ENCODE measurements at places on chromosomes 2 and 18.

- no peak for DNase-seq
Observed at GRCh38 chr2:102801858-102802699, 40.2 kb downstream of the TMEM182 start.

DNA sequence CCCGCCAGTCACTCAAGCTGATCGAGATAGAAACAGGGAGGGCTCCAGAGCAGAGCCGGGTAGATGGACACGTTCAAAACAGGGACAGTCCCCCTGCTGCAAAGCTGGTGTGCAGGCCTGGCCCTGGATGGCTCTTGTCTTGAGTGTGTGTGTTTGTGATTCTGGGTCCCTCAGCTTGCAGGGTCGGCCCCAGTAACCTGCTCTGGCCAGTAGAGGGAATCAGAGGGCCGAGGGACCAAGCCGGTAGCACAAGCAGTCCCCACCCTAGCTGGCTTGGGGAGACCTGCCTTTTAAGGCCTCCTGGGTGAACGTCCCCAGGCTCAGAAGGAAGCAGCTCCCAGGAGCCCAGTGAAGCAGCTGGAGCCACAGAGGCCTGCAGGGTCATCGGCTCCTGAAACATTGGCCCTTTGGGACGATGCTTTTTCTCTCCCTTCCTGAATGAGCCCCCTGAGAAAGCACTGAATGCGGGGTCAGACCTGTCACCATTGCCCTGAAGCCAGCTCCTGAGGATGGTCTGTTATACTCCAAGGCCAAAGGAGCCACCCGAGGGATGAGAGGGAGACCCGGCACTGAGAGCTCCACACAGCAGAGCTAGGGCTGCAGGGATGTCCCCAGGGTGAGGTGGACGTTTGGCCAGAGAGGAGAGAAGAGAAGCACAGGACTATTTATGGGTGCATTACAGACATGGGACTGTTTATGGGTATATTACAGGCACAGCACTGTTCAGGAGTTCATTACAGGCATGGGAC, 15.4 kb upstream of the MLPH start:
- DNase-seq: peak; percentile 50

DNA sequence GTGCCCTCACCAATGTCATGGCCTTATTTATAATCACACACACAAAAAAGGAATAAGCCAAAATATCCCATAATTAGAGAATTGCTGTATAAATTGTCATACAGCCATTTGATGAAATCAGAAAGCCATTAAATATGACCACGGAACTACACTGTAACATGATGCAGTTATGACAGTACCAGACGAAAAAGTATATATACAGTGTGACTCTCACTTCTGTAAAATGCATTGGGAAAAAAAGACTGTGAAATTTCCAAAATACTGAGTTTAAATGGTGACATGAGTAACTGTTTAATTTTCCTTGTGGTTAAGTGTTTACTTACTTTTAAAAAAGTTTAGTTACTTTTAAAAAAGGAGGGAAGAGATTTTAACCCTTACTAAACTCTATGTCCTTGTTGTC, 25.4 kb downstream of the UXS1 start:
- DNase-seq: no peak

DNA sequence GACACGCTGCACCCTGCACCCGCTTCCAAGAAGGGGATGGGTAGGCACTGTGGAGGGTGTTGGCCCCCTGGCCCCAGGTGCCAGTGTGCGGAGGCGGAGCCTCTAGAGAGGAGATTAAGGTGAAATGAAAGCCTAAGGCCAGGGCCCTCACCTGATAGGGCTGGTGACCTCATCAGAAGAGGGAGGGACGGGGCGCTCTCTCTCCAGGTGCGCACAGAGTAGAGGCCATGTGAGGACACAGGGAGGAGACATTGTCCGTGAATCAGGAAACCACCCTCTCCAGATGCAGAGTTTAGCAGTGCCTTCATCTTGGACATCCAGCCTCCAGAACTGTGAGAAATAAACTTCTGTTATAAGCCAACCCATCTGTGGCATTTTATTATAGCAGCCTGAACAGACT, 62.3 kb downstream of the PSMG2 start:
- no peak for DNase-seq

DNA sequence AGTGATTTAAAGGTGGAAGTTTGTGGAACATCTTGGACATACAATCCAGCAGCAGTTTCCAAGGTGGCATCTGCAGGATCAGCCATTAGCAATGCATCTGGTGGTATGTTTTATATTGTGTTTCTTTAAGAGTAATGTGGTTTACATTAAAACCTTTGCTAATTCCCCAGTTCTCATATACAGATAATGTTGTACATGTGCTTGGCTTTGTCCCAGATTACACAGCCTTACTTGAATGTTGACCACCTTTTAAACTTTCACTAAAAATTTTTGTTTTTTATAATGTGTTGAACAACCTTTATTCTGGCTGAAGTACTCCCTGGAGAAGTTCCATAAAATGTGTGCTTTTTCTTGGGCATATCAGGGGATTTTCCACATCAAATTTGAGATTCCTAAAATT, 57.5 kb downstream of the MIB1 start:
- no peak for DNase-seq

GRCh38 chr18:79411614-79412526, 16.1 kb downstream of the NFATC1 start:
- DNase-seq: no peak

- no peak for DNase-seq
Observed at GRCh38 chr2:76387294-76387693, 676.6 kb upstream of the GCFC2 start.

DNA sequence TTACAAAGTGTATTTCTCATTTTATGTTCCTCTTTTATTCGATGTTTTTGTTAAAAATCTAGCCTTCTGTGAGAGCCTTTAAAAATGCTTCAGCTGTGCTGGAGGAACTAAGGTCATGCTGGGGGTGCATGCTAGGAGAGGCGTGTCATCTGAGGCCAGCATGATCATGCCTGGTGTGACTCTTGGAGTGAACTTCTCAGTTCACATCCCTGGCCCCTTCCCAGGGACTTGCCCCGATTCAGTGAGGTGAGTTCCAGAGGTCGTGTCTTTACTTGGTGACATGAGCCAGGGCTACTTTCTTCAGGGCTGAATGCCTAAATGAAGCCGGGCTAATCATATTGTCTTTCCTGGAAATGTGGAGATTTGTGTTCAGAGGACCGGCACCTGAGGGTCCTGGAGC, 264.9 kb downstream of the MREG start:
- DNase-seq: no peak

GRCh38 chr2:126676221-126677175, 20.5 kb downstream of the GYPC start:
- no peak for DNase-seq

DNA sequence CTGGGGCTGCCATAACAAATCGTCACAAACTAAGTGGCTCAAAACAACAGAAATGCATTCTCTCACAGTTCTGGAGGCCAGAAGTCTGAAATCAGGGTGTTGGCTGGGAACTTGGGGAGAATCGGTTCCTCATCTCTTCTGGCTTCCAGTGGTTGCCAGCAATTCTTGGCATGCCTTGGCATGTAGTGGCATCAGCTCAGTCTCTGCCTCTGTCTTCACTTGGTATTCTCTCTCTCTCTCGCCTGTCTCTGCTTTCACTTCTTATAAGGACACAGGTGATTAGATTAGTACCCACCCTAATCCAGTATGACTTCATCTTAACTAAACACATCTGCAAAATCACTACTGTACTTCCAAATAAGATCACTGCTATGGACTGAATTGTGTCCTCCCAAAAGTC, 695.4 kb upstream of the ID2 start:
- no peak for DNase-seq

DNA sequence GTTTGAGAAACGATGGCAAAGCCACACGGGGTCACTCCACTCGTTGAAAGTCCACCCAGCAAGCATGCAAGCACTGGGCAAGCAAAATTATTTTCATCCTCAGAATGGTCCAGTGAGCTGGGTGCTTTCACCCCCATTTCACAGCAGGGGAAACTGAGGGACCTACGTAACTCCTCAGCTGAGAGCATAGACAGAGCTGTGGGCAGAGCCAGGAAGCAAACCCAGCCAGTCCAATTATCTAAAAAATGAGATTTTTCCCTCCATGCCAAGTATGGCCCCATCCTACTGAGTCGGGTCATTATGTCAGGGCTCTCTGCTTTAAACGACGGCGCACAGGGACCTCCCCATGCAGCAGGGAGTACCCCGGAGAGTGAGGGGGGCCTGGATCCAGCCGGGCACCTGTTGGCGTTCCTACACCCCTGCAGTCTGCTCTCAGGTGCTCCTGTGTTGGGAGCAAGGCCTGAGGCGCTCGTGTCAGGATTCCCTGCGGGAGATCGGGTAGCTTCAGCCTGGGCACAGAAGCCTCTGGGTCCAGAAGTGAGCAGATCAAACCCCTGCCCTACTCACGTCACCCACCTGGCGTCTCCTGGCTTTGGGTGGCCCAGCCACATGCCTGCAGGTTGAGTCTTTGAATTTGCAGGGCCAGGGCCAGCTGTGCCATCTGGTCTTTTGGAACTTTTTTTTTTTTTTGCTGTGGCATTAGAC, 17.3 kb downstream of the TWIST2 start:
- no peak for DNase-seq

GRCh38 chr2:229088517-229088913, 182.6 kb downstream of the PID1 start:
- no peak for DNase-seq

GRCh38 chr2:43129676-43130547, 96.5 kb downstream of the ZFP36L2 start:
- DNase-seq: no peak

DNA sequence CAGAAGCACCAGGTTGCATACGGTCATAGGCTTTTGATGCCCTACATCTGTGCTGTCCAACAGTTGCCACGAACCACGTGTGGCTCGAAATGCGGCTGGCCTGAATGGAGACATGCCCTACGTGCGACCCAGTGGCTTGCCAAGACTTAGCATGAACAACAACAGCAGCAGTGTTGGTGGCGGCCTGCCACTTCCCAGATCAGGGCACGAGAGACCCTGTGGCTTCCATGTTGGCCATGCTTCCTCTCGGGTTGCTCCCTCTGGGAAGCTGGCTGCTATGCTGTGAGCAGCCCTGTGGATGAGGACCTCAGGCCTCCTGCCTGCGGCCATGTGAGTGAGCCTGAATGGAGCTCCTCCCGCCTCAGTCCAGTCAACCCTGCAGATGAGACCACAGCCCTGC, 212.3 kb downstream of the HDAC4 start:
- DNase-seq: no peak

GRCh38 chr2:222424729-222425671, 657 bp downstream of the SGPP2 start:
- DNase-seq: no peak

DNA sequence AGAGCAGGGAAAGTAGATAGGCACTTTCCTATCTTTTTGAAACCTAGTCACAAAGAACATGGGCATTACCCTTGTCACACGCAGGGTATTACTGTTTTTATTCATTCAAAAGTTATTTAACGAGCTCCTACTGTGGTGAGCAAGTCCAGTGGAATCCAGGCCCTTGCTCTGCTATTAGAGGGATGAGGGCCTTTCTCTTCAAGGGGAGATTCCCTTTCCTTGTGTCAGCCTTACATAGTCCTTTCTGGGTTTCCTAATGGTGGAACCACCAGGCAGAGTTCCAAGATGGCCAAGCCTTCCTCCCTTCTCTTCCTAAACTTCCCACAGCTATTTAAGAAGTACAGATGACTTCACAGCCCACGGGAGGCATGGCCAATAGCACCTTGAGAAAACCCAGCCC, 64.6 kb downstream of the SPTBN1 start:
- DNase-seq: no peak

DNA sequence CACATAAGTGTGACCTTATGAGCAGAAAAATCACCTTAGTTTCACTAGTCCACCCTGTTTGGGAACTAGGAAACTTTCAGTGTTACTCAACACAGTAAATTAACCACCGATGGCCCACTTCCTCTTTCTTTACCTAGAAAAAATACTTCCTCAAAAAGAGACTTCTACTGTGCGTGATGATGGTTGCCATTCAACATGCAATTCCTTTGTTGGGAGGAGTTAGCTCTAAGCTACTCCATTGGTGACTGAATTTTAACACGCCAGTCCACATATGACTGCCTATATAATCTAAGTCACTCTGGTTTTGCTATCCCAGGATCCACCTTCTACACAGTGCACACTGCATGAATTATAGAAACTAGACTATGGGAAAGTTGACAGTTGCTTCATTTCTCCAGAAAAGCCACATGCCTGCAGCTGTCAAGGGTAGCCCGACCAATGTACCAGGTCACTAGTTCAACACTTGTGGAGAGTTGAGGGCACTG, 47.8 kb upstream of the REG3G start:
- DNase-seq: no peak

GRCh38 chr2:211247751-211248150, 691.4 kb downstream of the CPS1 start:
- no peak for DNase-seq

DNA sequence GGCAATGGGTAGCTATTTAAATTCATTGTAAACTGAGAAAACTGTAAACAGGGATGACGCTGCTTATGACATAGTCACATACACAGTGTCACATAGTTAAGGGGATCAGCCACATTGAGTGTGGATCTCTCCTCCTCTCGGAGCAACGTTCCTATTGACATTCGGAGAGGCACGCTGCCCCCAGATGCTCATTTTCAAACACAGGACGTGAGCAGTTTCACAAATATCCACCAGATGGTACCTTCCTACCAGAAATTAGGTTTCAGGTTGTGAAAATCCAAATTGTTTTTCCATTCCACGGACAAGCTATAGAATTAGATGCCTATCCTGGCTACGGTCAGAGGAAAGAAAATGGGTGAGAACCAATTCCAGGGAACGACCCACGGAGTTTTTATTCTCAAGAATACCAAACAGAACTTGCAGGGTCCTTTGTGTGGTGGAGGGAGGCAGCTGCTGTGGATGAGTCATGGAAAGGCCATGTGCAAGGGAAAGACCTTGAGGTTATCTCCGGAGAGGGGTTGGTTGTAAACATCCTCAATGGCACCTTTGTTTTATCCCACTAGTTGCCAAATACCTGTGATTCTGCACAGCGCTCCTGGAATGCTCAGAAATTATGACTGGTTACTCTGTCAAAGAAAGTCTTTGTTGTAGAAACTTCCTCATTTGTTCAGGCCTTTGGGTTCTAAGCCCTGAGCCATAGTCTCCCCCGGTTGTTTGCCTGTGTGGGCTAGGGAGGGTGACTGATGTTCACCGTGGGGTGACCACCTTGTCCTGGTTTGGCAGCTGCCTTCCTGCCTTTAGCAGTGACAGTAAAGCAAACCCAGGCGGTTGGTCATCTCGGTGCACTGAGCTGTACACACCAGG, 88.0 kb downstream of the ACTR3 start:
- DNase-seq: no peak

DNA sequence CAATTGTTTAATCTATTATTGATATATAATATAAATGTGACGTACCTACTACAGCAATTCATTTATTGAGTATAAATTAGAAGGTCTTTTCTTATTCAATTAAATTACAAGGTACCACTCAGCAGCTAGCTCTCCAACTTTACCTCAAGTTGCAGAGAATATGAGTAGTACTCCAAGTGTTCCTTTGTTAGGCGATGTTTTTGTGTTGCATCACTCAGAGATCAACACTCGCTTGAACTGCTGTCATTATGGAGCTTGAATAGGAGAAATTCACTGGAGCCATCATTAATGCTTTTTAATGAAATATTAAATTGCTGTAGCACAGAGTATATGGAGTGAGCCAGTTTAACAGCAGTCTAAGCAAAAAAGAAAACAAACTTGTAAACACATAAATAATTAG, 320.0 kb downstream of the FSIP2 start:
- DNase-seq: no peak

Data from kidney capillary endothelial cell (primary cell).